ENCODE measurements at places on chromosomes 6 and 20.

- H3K27me3 ChIP-seq, result peaks cover 40% of the 10 kb centered on the region
- no peak overlapping the region for H3K27ac ChIP-seq
- no peak overlapping the region for H3K4me3 ChIP-seq
- no peak for DNase-seq
- H3K4me1 ChIP-seq, result peaks cover under 1% of the 10 kb centered on the region
These were observed 164.3 kb upstream of the MLN start for GRCh38 chr6:33967966-33968724.

DNA sequence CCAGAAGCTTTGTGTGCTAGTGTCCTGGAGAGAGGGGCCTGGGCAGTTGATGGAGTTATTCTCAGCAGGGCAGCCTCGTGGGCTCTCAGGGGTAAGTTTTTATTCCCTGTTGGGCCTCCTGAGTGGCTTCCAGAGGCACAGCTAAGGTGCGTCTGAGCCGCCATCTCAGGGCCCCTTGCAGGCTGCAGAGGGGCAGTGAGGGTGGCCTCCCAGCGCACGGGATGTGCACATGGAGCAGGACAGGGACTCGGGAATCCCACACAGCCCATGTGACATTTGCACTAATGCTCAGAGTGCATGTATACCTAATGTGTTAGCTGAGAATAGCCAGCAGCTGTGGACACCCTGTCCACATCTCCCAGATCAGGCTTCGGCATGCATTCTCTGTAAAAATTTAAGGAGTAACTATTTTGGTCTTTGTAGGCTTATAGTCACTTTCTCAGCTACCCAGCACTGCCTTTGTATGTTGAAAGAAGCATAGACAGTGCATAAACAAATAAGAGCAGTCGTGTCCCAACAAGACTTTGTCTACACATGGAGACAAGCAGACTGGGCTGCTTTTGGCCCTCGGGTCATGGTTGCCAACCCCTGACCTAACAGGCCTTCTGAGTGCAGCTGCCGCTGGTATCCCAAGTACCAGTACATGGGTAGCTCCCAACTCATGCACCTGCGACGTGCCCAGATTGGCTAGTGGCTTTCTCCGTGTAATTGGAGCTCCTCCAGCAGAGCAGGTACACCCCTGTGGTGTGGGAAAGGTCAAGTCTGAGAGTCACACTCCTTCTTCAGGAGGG, 18.6 kb upstream of the CST9L start:
- no peak overlapping the region for H3K4me3 ChIP-seq
- H3K27ac ChIP-seq, result no peak overlapping the region
- H3K4me1 ChIP-seq, result peaks cover 8% of the 10 kb centered on the region
- H3K36me3 ChIP-seq, result no peaks in the 10 kb centered on the region

DNA sequence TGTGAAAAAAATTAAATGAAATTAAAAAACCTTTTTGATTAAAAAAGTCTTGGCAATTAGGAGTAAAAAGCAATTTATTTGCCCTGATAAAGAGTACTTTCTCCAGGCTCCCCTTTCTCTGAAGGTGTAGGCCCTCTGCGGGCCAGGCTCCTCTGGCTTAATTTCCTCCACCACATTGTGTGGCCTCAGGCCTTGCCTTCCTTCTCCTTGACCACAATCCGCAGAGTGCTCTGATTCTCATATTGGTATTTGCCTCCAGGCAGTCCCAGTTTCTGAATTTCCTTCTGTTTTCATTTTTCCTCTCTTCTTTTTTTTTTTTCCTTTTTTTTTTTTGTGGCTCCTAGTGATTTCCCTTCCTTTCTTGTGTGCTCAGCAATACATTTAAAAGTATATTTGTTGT, 96.4 kb downstream of the AIG1 start:
- peaks cover 3% of the 10 kb centered on the region for H3K36me3 ChIP-seq
- DNase-seq, result no peak
- no peaks in the 10 kb centered on the region for H3K27me3 ChIP-seq
- H3K4me1 ChIP-seq, result no peaks in the 10 kb centered on the region

DNA sequence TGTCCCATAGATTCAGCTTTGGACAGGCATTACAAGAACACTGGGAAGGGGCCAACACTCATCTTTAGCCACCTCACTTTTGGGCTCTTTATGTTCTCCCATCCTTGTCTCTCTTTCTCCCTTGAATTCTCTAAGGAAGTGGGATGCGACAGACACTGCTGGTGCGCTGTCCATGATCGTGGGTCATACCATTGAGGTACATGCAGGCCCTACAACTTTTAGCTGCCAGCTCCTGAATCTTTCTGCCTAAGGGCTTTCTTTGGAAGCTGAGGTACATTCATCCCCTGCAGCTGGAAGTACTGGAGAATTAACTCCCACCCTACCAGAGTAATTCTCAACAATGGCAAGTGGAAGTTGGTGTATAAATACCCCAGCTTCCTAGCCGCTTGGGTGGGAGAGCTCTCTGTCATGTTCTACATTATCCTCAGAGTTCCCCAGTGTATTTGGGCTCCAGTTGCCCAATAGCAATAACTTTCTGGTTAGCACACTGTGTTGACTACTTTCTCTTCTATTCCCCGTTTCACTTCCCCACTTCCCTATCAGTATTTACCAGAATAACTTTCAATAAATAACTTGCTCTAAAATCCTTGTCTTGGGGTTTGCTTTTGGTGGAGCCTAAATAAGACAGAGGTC, 309.4 kb upstream of the RNF24 start:
- H3K27ac ChIP-seq, result no peak overlapping the region
- H3K27me3 ChIP-seq, result peaks cover 90% of the 10 kb centered on the region
- H3K4me3 ChIP-seq, result no peak overlapping the region
- H3K4me1 ChIP-seq, result no peaks in the 10 kb centered on the region
- DNase-seq, result no peak
- H3K36me3 ChIP-seq, result no peaks in the 10 kb centered on the region

GRCh38 chr6:18515767-18516166, 128.6 kb downstream of the RNF144B start:
- no peak for DNase-seq
- H3K27ac ChIP-seq, result no peak overlapping the region
- no peak overlapping the region for H3K4me3 ChIP-seq
- no peaks in the 10 kb centered on the region for H3K36me3 ChIP-seq

DNA sequence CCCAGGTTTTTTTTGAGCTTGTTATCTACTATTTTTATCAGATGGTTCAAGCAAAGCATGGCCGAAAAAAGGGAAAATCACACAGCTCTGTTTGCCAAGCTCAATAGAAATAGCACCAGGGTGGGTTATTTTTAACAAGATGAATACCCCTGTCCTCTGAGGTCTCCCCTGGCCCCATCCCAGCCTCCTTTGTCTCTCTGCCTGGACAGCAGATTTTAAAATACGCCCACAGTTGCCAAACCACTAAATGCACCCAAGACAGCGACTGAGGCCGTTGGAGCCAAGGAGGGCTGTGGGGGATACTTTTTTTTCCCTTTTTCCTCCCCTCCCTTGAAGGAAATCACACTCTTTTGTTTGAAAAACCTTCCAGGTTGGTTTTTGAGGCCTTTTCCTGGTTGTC, 106.6 kb downstream of the VEGFA start:
- no peaks in the 10 kb centered on the region for H3K4me1 ChIP-seq
- H3K4me3 ChIP-seq, result no peak overlapping the region
- H3K27me3 ChIP-seq, result peaks cover 8% of the 10 kb centered on the region

Data from effector memory CD8-positive, alpha-beta T cell (primary cell).